ENCODE measurements at places on chromosomes 11 and 22.

- no peak for DNase-seq
Measured at GRCh38 chr11:8793114-8793777, 110.7 kb downstream of the RPL27A start.

DNA sequence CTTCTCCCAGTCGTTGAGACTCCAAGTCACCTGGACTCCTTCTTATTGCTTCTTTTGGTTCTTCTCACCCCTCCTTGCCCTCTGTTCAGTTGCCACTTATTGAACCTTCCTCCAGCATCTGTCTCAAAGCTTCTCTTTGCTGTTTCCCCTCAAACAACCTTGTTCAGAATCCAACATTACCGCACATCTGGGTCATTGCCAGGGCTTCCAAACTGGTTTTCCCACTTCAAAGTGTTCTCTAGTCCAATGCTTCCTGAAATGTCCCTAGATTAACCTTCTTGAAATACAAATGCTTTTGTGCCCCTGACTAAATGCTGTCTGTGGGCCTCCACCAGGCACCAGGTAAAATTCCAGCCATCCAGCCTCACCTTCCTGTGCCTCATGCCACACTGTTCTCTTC lies 100.8 kb upstream of the TTC12 start:
- DNase-seq, result no peak

GRCh38 chr22:43326331-43327156 lies 16.6 kb downstream of the SCUBE1 start:
- DNase-seq, result no peak

GRCh38 chr11:82775736-82776346 lies 42.2 kb upstream of the FAM181B start:
- DNase-seq, result no peak

DNA sequence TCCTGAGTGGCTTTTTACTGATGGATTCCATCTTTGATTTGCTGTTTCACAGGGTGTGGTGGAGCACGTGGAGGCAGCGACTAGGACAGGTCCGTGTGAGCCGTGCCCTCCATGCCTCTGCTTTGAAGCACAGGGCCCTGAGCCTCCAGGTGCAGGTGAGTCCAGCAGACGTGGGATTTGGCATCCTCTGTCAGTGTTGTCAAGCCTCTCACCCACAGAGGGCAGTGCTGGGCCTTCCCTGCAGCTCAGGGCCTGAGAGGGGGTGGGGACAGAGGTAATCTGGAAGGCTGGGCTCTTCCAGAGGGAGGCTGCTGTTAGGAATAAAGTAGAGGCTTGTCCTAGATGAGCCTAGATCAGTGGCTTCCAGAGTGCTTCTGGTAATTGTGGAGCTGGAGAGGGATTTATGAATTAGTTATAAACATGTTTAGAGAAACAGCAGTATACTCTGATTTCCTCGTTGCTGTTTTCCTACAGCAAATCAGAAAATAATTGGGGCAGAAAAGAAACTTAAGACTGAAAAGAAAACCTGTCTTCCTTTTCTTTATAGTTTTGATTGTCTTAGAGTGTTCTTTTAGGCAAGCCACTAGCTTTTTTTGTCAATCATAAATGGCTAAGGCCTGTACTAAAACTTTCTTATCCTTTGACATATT lies 65.0 kb downstream of the SFI1 start:
- DNase-seq, result peak; percentile 29

- no peak for DNase-seq
Measured at GRCh38 chr11:1934335-1935155, 12.6 kb upstream of the MRPL23 start.

GRCh38 chr22:27397954-27398342 lies 403.6 kb downstream of the MN1 start:
- DNase-seq, result no peak
